Jurkat, Clone E6-1 (cell line): ENCODE measurements at places on chromosomes 5 and 9.

DNA sequence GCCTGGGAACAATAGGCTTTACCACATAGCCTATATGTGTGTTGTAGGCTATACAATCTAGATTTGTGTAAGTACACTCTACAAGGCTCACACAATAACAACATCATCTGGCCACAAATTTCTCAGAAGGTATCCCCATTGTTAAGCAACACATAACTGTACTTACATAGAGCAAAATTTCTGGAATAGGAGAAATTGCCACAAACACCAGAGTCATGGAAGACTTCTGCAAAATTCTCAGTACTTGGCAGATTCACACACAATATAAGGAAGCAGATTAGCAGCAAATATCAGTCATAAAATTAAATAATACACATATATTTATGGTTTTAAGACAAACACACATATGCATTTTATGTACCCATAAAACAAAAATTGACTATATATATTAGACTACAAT lies 16.4 kb downstream of the GNAQ start:
- no peak for DNase-seq

DNA sequence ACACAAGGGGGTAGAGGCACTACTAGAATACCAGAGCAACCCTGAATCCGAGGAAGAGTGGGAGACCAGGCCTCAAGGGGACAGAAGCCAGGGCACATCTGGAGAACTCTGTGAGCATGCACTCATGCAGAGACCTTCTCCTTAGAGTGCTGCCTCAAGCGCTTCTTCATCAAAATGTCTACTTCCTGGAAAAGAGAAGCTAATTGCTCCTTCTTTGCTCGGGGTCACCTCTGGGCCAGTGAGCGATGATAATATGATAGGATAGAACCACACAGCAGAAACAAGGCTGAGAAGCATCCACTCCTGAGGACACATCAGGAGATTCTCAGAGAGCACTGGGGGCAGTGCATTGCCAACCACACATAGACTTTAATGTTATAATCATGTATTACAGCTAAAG lies 23.7 kb upstream of the LMNB1 start:
- DNase-seq, result no peak

DNA sequence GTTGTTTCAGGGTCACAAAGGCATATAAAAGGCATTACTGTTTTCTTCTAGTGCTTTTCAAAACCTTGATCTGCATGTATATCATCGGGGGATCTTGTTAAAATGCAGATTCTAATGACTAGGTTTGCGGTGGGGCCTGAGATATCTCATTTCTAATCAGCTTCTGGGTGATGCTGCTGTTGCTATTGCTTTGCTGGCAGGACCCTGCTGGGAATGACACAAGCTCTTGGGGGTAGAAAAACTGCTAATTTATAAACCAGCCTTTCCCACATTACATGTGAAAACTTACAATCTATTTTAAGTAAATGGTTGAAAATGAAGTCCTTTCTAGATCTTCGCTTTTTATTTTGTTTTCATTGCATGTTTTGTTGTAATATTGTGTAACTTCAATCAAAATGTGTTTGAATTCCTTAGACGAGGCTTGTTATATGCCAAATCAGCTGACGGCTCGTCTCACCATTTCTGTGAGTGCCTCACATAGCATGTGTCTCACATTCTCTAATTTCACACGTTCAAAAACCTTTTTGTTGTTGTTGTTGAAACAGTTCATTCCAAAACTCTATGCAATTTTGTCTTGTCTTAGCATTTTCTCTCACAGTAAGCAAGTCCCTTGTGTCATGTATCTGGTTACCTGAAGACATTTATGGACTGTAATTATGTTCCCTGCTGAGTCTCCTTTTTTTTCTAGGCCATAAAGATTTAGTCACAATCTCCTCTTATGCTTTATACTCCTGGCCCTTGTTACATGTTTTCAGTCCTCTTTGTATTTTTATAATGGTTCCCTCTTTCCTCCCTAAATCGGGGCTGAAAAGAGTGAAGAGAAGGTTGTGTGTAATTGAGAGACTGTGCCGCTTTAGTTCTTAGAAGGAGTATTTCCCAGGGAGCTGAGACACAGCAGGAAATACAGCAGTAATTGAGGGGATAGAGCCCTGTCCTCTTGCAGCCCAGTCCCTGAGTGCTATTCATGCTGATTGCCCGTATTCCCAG lies 521.0 kb upstream of the SEMA6A start:
- DNase-seq, result no peak

DNA sequence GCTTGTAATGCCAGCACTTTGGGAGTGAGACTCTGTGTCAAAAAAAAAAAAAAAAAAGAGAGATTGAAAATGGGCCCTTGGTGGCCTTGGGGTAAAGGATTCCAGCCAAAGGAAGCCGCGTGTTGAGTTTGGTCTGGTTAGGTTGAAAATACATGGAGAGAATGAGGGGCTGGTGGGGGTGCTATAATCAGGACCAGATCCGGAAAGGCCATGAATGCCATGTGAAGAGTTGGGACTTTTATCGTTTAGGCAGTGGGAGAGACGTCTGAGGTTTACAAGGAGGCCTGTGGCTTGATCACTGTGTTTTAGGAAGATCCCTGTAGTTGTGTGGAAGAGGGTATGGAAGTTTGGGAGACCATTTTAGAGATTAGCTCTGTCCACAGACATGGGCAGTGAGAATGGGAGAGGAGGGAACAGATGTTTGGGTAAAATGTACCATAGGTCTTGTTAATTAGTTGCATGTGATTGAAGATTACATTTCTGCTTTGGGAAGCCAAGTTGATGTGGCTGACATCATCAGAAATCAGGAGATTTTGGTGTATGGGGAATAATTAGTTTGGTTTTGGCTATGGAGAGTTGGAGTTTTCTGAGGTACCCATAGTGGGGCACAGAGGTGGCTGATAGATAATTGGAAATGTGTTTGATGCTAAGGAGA lies 3.5 kb downstream of the MSANTD3 start:
- no peak for DNase-seq

GRCh38 chr5:180126716-180127681 lies 55.4 kb upstream of the RNF130 start:
- no peak for DNase-seq

- DNase-seq, result no peak
Measured at GRCh38 chr5:72988769-72989168, 32.9 kb downstream of the FCHO2 start.

DNA sequence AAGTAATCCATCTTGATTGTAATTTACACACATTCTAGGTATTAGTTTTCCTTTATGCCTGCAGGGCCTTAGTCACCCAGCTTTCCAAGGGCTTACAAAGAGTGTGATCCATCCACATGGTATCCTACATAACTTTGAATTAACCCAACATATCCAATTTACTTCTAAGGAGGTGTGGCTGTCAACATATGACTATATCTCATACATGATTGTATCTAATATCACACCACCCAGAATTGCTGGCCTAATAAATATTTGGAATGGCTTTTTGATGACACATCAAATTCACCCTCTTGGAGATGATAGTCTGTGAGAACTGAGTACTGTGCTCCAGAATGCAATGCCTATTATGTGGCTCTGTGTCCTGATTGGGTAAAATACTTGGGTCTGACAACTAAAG lies 363.3 kb upstream of the GRIN3A start:
- DNase-seq, result no peak

DNA sequence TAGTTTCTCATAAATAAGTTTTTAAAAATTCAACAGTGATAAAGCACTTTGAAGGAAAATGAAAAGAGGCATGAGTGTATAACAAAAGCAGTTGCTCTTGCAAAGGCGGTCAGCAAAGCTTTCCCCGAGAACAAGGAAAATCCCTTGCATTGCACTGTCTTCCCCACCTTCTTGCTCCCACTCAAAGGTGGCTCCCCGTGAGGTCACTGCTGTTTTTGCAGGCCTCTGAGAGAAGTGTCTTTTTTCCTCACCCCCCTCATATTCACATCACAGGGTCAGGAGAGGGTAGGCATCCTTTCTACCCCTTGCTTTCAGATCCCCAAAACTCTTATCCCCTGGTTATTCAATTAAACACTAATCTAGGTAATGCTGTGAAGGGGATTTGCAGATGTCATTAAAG lies 15.2 kb upstream of the SLC36A1 start:
- no peak for DNase-seq

DNA sequence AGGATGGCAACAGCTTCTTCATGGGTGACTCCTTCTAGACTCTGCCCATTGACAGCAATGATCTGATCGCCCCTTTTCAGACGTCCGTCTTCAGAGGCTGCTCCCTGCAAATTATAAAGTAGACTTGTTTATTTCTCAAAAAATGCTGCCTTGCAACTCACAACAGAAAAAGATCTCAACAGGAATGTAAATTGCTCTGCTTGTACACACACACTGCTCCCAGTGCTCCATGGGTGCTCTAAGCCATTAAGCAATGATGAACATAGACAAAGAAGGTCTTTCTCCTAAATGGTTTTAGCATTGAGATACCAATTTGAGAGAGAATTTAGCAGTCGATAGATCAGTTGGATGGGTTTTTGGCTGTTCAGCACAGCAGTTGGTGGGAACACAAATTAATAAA lies 172.5 kb downstream of the MPDZ start:
- DNase-seq, result no peak

- DNase-seq, result peak; percentile 87
Measured at GRCh38 chr9:109320742-109321448, at the start of gene EPB41L4B. EPB41L4B (minus strand) TSS chr9:109321059; CDS start chr9:109320446, 613 bp downstream.

- no peak for DNase-seq
Measured at GRCh38 chr5:132814503-132815294, 1.6 kb downstream of the SOWAHA start.

DNA sequence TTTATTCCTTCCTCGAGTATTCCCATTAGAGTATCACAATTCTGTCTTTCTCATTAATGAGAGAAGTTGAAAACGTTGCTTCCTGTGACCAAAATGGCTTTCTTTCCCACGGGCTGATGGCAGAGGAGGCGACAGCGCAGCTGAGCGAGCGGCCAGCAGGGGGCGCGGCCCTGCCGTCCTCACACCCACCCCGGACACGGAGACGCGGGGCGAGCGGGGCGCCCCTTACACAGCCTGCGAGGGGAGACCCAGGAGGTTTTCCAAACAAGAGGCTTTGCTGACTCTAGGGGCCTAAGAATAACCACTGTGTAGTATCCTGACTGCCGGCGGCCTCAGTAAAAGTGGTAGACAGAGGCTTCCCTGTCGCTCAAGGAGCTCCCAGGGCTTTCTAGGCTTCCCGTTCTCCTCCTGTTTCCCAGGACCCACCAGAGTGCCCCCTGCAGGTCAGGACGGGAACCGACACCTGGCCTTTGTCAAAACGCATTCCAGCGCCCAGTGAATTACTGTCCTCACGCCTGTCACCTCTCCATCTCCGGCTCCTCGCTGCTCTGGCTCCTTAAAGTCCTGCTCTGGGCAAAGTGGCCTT lies 27.3 kb upstream of the FGF1 start:
- peak; percentile 80 for DNase-seq

GRCh38 chr9:19623941-19624340 lies 164.9 kb downstream of the SLC24A2 start:
- no peak for DNase-seq

DNA sequence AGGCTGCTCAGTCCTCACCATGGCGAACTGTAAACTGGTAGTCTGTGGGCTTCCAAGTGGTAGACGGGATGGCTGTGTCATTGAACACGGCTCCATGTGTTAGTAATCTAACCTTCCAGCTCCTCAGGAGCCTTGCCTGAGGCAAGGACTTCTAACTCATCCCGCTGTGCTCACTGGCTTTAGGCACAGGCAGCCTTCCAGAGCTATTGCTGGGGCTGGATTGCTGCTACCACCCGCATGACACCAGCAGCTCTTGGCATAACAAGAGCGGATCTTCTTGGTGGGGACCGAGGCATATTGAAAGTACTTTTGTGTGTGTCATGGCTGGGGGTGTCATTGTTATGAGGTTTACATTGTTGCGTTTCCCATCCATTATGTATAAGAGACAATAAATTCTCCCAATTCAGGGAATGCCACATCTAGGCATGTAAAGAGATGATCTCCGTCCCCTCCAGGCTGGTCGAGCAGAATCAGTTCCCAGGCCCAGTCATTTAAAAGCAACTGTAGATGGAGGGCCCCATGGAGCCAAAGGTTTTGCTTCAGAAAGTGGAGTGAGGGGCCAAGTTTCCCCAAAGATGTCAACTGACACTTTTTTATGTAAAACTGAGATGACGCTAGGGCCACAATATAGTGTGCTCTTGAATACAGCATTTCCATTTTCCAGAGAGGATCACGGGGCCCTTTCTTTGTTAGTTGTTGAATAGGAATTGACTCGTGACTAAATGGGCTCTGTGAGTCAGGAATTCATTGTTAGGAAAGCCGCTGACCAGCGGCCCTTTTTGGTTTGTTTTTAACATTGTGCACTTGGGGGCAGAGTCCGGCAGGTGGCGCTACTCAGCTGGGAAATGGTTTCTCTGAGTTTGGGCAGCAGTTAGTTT lies 759.5 kb downstream of the TAF11L14 start:
- DNase-seq, result no peak

DNA sequence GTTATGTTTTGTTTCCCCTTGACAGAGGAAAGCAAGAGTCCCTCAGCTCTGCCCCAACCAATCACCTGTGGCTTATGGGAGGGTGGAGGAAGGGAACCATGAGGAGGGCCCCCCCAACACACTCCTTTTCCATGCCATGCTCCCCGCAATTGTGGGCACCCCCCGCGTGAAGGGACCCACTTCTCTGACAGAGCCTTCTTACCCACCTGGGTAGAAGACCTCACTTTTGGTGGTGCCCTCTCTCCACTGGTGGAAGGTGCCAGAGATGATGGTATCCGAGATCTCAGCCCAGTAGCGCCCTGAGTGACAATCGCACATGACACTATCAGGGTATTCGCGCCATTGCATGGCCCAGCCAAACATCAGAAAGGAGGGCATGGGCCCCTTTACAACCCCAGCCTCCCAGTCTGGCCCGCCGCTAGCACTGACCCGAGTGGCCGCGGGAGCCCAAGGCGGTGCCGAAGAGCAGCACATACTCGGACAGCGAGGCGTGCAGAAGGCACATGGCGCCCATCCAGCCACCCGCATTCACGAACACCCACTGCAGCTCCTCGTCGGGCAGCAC lies 714 bp downstream of the SIGMAR1 start:
- DNase-seq, result no peak

GRCh38 chr9:82991671-82992070 lies 71.3 kb downstream of the RASEF start:
- no peak for DNase-seq

DNA sequence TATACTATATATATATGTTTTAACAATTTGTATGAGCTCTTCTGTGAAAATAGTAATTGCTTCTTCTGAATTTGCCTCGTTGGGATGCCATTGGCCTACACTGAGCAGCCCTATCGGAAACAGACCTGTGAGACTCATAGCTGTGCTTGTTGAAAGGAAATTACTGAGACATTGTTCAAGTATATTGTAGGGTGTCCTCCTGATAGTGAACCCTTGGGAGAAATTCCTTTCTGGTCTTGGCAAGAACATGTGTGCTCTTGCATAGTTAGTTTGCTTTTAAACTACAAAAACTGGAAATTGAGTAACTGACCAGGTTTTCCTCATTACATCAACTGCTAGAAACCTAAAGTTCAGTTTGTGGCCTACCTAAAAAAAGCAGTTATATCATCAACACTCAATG lies 160.9 kb downstream of the LURAP1L start:
- no peak for DNase-seq

- DNase-seq, result no peak
Measured at GRCh38 chr9:113137196-113138168, 13.3 kb upstream of the SLC31A2 start.

GRCh38 chr5:42399702-42400101 lies 23.5 kb upstream of the GHR start:
- DNase-seq, result no peak
